ENCODE measurements at places on chromosomes 5 and 9. TPM values are rescaled to one million over a fixed set of nuclear protein-coding genes. Genes with fewer than 3 reads are reported as not detected.

GRCh38 chr9:119091074-119091473, 278.2 kb downstream of the BRINP1 start:
- peak; percentile 23 for DNase-seq

DNA sequence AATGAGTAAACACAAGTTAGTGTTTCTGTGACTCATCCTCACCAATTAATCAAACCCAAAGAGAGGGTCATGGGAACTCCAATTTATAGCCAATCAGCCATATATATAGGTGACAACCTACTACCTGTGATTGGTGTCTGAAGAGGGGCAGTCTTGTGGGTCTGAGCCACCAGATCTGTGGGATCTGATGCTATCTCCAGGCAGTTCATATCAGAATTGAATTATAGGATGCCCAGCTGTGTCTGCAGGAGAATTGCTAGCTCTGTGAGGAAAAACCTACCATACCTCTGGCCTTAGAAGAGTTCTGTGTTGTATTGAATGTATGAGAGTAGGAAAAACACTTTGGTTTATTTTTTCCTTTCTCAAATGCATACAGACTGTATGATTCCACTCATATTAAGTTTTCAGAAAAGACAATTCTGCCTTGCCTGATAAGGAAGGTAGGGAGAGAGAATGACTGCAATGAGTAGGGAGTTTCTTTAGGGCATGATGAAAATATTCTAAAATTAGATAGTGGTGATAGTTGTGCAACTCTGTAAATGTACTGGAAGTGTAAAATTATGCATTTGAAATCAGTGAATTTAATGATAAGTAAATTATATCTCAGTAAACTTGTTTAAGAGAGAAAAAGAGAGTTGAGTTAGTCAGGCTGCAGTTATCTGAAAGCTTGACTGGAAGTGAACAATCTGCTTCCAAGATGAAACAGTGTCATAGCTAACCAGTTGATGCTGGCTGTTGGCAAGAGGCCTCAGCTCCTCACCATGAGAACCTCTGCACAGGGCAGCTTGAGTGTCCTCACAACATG, 274.9 kb downstream of the AUH start:
- no peak for DNase-seq

DNA sequence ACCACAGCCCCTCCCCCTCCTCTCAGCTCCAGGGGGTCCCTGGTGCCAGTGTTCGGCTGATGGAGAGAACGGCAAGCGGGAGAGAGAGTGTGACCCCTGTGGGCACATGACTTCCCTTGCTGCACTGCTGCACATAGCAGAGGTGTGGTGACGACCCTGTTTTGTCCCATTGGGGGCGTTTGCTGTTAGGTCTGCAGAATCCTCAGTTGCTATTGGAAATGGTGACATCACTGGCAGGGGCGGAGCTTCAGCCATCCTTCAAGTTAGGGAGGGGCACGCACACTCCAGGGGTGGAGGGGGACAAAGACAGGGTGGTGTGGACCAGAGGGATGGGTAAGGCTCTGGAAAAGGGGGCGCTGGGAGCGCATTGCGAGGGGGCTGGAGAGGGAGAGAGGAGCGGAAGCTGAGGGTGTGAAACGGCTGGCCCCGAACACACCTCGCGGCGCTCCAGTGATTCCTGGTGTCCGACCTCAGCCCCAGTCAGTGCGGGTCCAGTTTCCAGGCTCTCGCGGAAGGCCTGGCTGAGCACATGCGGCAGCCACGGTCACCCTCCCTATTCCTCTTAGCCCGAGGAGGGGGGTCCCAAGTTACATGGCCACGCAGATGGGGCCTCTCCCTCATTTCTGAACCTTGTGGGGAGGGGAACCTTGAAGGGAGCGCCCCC, 764 bp upstream of the GRIN1 start:
- DNase-seq, result no peak

- DNase-seq, result peak; percentile 10
Observed at GRCh38 chr5:33445798-33446197, 5.0 kb downstream of the TARS1 start.

DNA sequence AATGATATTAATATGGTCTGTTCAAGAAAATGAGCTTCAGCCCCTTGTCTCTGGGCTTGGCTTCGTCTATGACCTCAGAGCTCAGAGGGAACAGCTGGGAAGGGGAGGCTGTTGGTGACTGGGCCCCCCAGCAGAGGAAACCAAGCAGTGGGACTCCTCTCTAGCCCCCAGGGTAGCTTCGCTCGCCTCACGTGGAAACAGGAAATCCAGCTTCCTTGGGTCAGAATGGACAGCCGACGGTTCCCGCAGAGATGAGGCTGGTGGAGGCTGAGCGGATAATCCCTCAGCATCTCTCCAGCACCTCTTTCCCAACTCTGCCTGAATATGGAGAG, 37.2 kb upstream of the ICE1 start:
- DNase-seq, result no peak

DNA sequence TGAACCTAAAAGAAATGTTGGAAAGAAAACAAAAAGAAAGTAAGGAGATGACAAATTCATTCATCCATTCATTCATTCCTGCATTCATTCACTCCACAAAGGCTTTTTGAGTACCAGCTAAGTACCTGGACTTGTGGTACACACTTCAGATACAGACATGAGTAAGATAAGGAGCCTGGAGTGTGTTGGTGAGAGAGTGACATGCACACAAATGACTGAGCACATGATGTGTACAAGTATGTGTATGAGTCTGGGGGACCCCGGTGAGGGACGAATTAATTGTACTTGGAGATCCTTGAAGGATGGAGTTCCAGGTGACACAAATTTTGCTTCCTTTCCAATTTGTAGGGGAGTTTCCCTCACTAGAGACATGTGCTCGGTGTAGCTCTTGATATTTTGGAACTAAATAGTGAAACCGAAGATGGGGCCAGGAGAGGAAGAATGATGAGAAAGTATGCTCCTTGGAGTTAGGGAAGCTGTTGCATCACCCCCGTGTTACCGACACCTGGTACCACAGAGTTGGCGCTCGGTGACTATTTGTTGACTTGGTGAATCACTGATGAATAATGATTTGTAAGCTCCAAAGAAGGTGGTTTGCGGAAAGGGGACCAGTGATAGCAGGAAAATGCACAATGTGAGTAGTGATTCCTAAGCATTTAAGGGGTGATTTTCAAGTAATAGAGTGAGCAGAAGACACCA, 509.8 kb downstream of the CCDC171 start:
- DNase-seq, result peak; percentile 89

DNA sequence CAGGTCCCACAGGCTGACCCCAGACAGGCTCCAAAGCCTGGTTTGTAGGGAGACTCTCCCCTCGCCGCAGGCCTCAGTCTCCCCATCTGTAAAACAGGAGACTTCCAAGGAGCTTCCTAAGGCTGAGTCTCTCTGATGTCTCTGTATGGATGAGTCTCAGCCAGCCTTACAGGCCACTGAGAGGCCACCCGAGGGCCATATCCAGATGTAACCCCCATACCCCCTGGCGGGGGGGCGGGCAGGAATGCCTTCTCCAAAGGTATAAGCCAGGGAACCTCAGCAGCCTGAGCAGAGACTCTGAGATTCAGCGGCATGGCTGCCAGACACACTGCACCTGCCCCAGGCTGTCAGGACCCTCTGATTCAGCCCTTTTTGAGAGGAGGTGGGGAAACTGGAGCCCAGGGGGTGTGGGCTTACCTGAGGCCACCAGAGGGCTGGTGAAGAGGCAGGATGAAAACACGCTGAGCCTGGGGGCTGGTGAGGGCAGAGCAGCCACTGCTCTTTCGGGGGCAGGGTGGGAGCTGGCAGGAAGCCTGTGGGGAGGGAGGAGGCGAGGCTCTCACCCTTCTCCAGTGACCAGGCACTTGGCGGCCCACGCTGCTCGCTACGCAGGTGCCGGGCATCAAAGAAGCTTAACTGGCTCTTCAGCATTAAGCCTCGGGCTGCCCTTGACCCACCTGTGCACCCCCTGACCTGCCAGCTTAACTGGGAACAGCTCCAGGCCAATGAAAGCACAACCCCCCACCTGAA, 5.5 kb upstream of the SUSD3 start:
- DNase-seq, result no peak

GRCh38 chr5:59540366-59540765, 353.2 kb downstream of the PDE4D start:
- no peak for DNase-seq

- no peak for DNase-seq
Observed at GRCh38 chr9:90044263-90044662, 439.5 kb downstream of the GADD45G start.

DNA sequence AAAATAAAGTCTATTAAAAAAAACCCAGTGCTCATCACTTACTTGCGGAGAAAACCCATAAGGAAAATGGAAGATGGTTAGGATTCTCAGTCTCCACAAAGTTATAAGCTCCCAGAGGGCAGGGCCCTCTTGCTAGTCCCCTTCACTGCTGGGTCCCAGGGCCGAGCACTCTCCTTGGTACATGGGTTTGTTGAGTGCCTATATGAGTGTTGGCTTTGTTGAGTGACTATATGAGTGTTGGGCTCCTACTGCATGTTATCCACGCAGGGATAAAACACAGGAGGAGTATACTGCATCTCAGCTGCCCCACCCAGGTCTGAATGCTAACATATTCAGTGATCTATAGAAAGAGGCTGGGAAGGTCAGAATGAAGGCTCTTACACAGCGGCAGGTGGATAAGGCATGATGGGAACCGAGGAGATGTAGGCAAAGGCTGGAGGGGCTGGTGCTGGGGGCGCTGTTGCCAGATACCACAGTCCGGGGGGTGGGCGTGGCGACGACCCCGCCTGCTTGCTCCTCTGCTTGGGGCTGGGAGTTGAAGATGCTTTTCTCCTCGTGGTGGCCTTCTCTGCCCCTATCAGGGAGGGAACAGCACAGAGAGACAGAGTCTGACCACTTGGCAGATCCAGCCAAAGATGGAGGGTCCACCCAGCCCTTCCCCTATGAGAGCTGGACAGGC, 11.6 kb downstream of the ORM2 start:
- DNase-seq, result no peak

DOCK8 gene
- total RNA-seq, result not detected

RASEF gene
- 1.3 TPM for total RNA-seq

LRRC70 gene
- 0.12 TPM for total RNA-seq

SLC31A2 gene
- 13.3 TPM for total RNA-seq

PHF24 gene
- not detected for total RNA-seq
